Thymus (tissue), 14 donors: ENCODE measurements at places on chromosomes 5 and 9. TPM values are rescaled to one million over a fixed set of nuclear protein-coding genes. Genes with fewer than 3 reads are reported as not detected.

DNA sequence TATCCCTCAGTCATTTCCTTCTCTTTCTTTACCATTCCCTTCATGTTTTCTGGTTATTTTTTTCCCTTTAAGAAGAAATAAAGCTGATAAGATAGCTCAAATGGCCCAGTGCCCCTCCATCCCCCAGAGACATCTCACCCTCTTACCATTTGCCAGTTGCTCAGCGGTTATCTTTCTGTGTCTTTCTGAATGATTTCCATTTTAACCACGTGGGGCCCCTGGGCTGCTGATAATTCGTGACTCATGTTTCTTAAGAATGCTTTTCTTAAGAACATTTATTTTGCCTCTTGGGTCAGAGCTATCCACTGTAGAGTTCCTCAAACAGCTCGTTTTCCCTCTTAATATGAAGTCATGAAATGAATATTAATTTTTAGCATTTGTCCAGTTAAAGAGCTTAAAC, 147.8 kb downstream of the MAST4 start:
- DNase-seq = no peak

DNA sequence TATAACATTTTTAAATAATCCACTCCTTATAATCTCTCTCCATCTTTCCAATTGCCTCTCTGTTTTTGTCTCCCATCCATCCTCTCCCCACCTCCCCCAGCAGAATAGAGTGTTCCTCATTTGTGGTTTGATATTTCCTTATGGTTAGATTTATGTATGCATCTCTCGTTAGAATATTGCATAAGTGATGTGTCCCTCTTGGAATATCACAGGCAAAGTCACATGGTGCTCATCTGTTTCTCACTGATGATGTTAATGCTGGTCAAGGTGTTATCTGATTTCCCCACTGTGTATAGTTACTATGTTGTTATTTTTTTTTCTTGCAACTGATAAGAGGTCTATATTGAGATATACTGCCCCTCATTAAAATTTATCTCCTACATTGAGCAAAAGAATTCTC, 3.1 kb upstream of the LRRC70 start:
- no peak for DNase-seq

Gene CYSTM1
- polyA plus RNA-seq = 44.7 TPM

Gene GADD45G
- polyA plus RNA-seq = 21.0 TPM

DNA sequence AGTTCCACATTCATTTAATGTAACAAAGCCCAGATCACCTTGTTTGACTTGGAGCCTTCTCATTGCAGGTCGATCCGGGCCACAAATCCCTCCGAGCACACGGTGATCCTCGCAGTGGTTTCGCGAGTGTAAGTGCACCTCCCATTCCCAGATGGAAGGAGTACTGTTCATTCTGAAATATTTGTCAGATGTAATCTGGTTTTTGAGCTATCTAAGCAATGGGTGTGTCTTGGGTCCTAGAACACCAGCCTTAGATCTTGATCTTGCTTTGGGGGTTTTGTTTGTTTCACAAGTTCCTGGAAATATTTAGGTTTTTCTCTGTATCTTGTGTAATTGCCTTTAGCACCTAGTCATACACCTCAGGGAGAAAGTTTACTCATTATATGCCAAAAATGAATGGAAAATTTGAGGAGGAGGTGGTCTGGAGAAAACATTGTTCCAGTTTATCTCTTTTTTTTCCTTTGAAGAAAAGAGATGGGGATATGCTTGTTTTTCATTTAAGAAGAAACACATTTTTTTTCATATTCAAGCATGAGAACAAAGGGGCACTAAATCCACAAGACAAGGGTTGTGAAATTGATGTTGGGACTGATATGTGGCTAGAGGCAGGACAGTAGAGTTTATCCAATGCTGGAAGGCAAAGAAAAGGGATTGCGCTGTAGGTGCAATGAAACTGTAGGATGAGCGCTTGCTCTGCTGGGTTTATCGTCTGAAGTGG, 118.6 kb downstream of the PDE8B start:
- DNase-seq = no peak

DNA sequence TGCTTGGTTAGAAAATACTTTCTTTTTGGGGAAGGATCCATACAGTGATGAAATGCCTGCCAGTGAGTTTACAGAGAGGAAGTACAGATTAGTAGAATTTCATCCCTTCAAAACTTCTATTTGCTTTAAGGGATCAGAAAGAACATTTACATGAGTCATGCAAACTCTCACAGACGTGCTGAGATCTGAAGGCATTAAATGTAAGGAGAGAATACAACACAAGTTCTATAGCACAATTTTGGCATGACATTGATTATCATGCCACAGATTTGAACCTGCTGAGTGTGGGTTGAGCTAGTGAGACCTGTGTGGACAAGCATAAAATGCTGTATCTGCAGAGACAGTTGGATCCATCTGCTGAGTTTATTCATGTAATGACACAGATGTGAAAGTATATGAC, 613.6 kb upstream of the SEMA6A start:
- no peak for DNase-seq

Gene PCDHA7
- polyA plus RNA-seq = 0.02 TPM

Gene ADAMTS19
- 0.09 TPM for polyA plus RNA-seq

Gene FSTL4
- polyA plus RNA-seq = 1.2 TPM

DNA sequence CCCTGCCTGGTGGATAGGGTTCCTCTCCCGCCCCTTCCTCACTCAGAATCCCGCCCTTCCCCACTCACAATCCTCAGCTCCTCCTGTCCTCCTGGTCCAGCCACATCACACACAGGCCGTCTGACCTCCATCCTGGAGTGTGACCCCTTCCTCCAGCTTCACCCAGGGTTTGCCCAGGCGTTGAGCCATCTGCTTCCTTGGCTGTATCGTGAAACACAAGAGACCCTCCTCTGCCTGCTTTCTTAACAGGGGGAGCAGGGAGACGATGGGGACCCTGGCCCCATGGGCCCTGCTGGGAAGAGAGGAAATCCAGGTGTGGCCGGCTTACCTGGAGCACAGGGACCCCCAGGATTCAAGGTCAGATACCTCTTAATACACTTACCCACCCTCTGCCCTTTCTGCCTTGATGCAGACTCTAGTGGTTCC, 32.3 kb upstream of the ORM1 start:
- no peak for DNase-seq

- peak; percentile 23 for DNase-seq
Observed at GRCh38 chr5:142977363-142978051, 207.3 kb downstream of the ARHGAP26 start.
